ENCODE measurements at places on chromosomes 7 and 10.

DNA sequence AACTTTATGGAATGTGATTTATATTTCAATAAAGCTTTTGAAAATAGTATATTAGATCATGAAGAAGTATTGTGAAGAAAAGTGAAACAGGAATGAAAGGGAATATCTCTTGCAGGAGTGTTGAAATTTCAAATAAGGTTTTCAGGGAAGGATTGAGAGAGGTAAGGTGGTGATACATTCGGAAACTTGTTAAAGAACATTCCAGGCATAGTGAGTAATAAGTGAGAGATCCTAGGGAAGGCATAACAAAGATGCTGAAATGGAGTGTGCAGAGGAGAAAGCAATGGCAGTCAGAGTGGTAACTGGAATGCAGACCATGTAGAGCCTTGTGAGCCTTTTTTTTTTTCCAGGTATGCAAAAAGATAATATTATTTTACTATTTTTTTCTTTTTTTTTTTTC lies 4.1 kb downstream of the OR9A4 start:
- no peak for DNase-seq

- DNase-seq, result no peak
Measured at GRCh38 chr10:72688208-72688651, 3.7 kb upstream of the MCU start.

DNA sequence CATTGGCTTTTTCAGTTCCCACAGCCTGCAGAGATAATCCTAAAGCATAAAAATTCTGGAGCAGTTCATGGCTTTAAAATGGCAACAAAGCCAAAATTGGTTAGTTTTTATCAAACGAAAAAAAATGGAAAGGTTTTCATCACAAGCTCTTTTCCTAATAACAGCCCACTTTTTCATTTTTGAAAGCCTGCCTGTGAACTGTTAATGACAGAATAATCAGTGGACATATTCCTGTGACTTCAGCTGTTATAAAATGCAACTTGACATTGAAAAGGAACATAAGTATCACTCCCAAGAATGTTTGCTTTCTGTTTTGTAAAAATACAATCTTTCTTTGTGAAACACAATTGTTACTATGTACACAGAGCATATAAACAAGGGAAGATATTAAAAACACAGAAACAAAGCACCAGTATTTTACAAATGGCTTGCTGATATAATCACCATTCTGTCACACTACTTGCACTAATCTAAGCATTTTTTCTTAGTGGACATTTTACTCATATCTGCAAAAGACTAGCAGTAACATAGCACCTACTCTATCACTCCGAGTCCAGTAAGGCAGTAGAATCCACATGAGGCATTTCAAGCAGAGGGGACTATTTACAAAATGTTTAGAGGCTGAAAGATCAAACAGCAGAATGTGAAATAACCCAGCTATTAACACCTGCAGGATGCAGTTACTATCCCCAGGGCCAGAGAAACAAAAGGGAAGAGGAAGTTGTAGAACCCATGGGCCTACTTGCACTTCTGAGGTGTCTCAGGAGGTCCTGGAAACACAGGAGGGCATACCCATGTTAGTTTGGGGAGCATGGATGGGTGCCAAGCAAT lies 26.4 kb downstream of the MACC1 start:
- DNase-seq, result no peak

DNA sequence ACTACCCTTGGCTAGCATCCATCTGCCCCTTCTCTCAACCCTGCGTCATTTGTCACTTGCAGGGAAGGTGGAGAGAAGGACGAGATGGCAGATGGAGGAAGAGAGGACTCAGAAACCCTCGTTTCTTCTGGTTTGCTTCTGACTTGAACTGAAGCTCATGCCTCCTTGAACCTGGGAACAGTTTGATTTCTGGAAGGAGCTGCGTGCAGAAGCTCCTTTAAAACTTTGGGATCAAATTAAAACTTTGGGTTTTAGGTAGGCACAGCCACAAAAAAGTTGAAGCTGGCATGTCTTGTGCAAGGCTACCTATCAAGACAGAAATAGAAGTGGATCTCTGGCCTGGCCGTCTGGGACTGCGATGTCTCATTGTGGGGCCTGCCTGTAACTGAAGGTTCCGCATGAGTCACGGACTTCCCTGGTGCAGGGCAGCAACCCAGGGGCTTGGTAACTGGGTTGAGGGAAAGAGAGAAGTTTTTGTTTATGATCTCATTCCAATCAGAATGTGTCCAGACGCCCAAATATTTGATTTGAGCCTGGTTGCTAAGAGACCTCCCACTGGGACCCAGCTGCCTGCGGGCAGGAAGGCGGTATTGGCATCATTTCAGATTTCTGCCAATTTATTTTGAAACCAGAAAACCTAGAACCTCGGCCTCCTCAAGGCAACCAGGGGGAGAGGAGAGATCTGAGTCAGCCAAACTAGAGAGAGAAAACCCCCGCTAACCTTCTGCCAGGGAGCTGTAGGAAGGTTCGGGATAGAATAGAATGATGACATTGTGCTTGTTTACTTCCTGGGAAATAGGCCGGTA lies 15.8 kb upstream of the CAMK1D start:
- no peak for DNase-seq

DNA sequence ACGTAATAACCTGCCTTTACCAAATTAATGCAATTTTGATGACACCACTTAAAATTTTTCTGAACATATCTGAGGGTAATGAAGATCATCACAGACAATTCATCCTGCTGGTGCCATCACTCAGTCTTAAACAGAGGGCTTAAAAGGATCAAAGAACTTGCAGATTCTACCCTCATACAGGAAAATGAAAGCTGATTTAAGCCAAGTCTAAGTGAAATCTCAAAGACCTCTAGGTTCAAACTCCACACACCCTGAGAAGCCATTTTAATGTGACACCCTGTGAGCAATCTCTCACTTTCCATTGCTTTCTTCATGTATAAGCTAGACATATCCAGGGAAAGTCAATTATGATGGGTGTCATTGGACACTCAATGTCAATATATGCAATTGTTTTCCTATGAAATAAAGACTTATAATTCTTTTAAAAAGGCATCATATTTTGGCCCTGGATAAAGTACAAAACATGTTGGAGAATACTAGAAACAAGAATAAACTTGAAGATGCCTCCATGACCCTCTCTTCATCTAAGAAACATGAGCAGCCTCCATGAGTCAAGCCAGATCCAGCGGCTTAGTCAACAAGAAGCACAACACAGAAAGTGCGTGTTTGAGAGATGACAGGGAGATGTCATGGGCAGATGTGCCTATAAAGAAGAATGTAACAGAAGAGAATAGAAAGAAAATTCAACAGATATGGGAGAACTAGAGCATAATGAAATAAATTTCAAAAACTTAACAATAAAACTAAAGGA lies 291.9 kb downstream of the PARD3 start:
- no peak for DNase-seq

GRCh38 chr7:134919240-134919641 lies 67.1 kb upstream of the AGBL3 start:
- DNase-seq, result no peak

- DNase-seq, result no peak
Measured at GRCh38 chr7:116689790-116690259, 17.8 kb downstream of the MET start.

Measured in NCI-H524 treated with DMSO at 0.1 percent for 48 hours (cell line).